Upper lobe of right lung (tissue), 1 donor: ENCODE measurements at places on chromosomes 12 and 14. TPM values are rescaled to one million over a fixed set of nuclear protein-coding genes. Genes with fewer than 3 reads are reported as not detected.

Gene MAPK1IP1L
- 72.5 TPM for total RNA-seq

Gene COCH
- 0.38 TPM for total RNA-seq

- peak; percentile 46 for DNase-seq
Observed at GRCh38 chr14:100535287-100536120, 51.7 kb downstream of the BEGAIN start.

Gene GNG2
- total RNA-seq, result 24.4 TPM

Gene TMPRSS12
- total RNA-seq, result not detected

DNA sequence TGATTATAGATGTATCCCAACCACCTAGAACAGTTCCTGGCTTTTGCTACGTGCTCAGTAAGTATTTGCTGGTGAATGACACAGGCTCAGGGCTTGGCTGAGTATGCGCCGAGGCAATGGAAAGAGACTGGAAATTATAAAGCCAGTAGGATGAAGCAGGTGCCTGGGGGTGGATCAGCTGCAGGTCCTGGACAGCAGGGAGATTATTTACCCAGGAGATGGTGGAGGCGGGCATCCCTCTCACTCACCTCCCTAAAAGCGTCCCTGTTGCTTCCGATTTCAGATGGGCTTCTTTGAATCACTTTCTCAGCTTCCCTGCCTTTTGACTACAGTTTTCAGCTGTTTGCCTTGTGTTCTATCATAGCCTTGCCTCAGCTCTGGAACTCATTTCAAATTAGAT is 6.4 kb downstream of the SLC6A13 start:
- no peak for DNase-seq

Gene CCDC196
- not detected for total RNA-seq

Gene POTEM
- total RNA-seq, result not detected

GRCh38 chr12:12126551-12126950 is 55.8 kb downstream of the BCL2L14 start:
- no peak for DNase-seq

DNA sequence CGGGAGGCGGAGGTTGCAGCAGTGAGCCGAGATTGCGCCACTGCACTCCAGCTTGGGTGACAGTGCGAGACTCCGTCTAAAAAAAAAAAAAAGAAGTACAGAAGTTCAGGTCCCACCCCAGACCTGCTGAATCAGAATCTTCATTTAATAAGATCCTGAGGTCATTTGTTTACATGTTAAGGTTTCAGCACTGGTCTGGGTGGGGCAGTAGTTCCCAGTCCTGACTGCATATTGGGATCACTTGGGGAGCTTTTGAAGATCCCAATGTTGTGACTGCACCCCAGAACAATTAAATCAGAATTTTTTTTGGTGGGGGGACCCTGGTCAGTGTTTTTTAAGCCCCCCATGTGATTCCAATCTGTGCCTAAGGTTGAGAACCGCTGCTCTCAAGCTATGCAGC is 11.7 kb upstream of the COL2A1 start:
- no peak for DNase-seq

Gene PLEKHG7
- total RNA-seq, result not detected

Gene SLC10A1
- total RNA-seq, result not detected

GRCh38 chr14:94129758-94130414 is 482 bp upstream of the IFI27L2 start:
- no peak for DNase-seq

DNA sequence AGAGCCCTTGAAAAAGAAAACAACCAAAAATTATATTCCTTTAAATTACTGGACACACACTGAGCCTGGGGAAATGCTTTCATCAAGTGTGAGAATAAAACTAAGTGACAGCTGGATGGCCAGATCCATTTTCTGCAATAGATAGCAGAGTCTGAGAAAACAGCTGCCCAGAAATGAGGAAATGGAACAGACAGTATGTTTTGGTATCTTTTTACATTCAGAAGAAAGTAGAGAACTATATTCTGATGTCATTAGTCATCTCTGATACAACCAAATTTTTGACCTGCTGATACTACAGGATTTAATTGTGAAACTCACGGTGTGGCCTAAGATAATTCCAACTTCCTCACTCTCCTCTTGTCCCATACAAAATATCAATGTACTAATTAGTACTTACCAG is 78.2 kb downstream of the HMGA2 start:
- DNase-seq, result no peak

DNA sequence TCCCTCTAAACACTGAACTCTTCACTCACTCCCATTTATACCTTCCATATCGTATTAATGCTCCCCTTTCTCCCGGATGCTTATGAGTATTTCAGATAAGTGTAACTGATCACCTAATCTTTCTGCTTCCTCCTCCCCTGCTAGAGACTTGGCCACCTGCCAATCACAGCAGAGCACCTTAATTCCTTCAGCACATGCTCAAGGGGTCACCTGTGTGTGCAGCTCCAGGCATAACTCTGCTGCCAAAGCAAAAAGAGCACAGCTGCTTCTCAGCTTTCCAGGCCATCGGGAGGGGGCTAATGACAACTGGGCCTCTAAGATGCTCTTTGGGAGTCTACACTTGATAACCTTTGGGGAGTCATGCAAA is 106.9 kb upstream of the DYRK2 start:
- DNase-seq, result no peak

Gene TMEM30B
- total RNA-seq, result 22.5 TPM

GRCh38 chr14:103026988-103027387 is 30.4 kb downstream of the CDC42BPB start:
- no peak for DNase-seq

Gene CNIH1
- 94.0 TPM for total RNA-seq

DNA sequence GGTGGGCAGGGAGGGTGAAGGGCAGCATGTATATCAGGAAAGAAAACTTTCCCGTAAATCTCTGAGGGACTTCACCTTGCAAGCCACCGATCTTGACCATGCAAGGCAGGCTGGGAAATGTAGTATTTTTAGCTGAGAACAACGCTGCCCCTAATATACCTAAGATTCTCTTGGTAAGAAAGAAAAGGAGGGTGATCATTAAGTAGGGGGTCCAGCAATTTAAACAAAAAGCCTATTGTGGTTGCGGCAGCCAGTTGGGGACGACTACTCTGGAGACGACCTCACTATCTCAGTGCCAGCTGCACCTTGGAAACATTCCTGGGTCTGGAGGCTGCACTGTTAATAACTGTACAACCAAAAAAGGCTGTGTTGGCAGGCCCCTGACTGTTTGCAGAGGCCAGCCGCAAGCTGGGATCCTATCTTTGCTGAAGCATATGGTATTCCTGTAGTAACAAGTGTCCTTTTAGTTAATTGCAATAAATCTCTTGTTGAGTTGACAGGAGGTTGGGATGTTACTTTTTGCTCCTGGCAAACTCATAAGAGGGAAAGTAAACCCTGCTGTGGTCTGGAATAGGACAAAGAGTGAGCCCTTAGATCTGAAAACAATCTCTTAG is 6.4 kb downstream of the APOLD1 start:
- no peak for DNase-seq

GRCh38 chr12:22242726-22243125 is 91.8 kb downstream of the ST8SIA1 start:
- no peak for DNase-seq

Gene CPNE6
- total RNA-seq, result not detected

Gene PPP1R1A
- total RNA-seq, result not detected

Gene PPP1R36
- 0.46 TPM for total RNA-seq

Gene HOXC13
- total RNA-seq, result not detected

DNA sequence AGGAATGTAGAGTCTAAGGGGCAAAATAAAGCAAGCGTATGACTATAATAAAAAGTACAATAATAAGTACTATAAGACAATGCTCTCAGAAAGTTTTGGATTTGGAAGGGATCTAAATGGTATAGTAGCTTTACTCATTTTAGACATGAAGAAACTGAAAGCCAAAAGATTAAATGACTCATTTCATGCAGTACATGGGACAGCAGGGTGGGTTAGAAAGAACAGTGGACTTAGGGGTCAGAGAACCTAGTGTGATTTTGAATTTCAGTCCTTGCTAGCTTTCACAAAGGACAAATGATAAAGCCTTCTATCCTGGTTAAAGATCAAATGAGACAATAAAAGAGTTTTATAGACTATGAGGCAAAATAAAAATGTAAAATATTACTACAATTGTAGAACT is 6.8 kb upstream of the LEMD3 start:
- no peak for DNase-seq

- DNase-seq, result no peak
Observed at GRCh38 chr12:72207486-72208409, 64.4 kb upstream of the TRHDE start.

Gene MANSC4
- not detected for total RNA-seq

DNA sequence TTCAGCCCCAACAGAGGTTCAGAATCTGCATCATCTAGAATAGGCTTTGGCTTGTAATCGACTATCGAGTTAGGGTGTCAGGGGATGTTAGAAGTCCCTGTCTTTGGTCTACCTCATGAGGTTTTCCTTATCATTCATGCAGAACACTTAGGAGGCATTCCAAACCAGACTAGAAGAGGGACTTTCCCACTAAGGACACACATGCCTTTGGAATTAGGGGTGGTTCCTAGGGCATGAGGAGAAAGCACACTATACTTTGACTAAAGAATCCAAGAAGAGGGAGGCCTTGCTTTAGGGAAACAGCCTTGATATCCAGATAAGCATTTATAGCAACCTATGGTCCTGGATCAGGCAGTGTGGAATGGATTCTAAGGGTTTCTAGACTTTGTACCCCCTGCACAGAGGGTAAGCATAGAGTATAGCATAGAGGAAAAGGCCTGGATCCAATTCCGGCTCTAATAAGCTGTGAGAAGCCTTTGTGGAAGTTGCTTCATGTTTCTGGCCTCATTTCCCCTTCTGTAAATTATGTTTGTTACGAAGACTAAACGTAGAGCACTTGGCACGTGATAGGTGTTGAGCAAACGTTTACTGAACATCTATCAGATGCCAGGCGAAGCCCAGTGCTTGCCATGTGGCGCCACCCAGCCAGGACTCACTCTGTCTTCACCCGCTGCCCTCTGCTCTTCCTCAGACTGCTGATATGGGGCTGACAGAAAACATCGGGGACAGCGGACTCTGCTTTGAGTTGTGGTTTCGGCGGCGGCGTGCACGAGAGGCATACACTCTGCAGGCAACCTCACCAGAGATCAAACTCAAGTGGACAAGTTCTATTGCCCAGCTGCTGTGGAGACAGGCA is 13.2 kb downstream of the ZNF219 start:
- DNase-seq, result peak; percentile 80

- no peak for DNase-seq
Observed at GRCh38 chr12:121986489-121987245, 35.0 kb upstream of the BCL7A start.

- no peak for DNase-seq
Observed at GRCh38 chr12:60714141-60714900, 1118.5 kb downstream of the SLC16A7 start.

DNA sequence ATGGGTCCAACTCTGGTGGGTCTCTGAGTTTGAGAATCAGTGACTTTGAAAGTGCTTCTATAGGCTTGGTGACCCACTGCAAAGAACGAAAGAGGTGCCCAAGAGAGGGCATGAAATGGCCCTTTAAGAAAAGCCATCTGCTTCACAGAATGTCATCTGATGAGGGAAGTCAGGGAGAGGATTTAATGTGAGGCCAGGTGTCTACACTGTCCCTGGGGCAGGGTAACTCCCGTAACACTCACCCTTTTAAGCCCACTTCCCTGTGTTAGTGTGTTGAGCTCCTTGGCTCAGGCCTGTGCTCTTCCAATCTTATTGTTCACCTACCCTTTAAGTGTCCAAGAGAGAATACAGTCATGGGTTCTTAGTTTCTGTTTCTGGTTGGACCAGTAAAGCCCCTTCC is 16.4 kb upstream of the SRSF5 start:
- no peak for DNase-seq

GRCh38 chr12:47270782-47271664 is 191.3 kb upstream of the AMIGO2 start:
- DNase-seq, result no peak

GRCh38 chr12:95204141-95204866 is 13.0 kb downstream of the FGD6 start:
- no peak for DNase-seq

Gene FBXW8
- 16.8 TPM for total RNA-seq

DNA sequence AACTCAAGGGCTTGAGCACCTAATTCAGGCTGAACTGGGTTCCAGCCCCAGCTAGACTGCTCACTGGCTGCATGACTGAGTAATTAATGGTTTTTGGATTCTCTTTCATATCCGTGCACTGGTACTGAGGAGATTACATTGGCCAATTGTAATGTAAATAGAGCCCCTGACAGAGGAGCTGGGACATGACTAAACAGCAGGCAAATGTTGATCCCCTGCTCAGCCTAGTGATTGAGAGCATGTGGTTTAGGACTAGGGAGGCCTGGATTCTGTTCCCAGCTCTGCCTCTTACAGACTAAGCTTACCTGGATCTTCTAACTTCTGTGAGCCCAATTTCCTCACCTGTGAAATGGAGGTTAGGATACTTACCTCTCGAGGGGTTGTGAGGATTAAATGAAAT is 204.3 kb downstream of the ESR2 start:
- DNase-seq, result no peak

DNA sequence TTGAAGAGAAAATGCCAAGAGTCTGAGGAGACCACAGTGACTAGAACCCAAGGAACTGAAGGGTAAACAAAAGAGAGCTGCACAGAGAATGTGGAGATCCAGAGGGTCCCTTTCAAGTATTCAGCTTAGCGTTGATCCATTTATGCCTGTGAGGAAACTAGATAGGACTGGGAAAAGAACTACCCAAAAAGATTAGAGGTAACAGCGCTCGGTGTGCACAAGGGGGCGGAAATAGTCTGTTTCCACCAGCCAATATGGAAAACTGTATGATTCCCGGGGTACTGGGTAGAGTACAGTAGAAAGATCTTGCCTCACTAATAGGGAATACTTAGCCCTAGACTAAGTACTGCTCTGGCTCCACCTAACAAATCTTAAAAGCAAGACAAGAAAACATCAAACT is 135.5 kb downstream of the DPF3 start:
- no peak for DNase-seq

Gene APOF
- not detected for total RNA-seq

Gene FNTB
- 14.2 TPM for total RNA-seq

Gene KIF5A
- 0.14 TPM for total RNA-seq

Gene GALNT9
- 1.6 TPM for total RNA-seq

DNA sequence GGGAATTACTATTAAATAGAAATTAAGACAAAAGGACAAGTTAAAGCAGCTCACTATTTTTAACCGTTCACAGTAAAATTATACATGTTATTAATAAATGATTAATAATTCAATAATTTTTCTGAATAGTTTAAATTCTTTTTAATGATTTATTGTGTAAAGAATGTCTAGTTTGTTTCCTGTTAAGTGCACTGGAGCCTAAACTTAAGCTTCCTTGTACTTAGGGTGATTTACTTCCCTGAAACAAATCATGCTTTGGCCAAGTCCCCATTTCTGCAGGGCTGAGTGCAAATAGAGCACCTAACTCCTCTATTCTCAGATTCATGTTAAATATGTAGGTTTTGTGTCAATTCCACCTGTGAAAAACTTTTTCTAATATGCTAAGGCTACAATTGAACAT is 188.9 kb upstream of the PDZRN4 start:
- no peak for DNase-seq
